ENCODE measurements at places on chromosomes 3 and 15.

GRCh38 chr3:61571516-61572336 lies 10.4 kb downstream of the PTPRG start:
- DNase-seq = no peak

DNA sequence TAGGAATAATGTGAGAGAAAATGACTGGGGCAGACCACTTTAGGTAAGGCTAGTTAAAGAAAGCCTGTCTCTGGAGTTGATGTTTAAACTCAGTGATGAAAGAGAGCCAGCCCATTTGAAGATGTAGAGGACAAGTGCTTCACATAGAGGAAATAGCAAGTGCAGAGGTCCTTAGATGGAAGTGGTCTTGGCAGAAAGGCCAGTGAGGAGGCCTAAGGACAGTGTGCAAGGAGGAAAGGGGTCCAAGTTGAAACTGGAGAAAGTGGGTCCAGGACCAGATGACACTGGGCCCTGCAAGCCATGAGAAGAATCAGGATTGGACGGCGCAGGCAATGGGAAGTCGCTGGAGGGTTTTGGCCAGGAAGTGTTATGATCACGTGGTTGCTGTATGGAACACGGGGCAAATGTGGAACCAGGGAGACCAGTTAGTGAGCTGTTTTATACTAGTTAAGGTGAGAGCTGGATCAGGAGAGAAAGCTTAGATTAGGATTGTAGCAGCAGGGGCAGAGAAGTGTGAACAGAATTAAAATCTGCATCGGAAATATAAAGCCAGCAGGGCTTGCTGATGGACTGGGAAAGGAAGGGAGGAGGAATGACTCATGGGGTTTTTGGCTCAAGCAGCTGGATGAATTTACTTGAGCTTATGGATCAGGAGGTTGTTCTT lies 48.0 kb upstream of the SCAANT1 start:
- no peak for DNase-seq

- no peak for DNase-seq
Observed at GRCh38 chr3:140308535-140308934, 369.3 kb upstream of the TRIM42 start.

- no peak for DNase-seq
Observed at GRCh38 chr3:70829092-70829491, 516.7 kb upstream of the MDFIC2 start.

DNA sequence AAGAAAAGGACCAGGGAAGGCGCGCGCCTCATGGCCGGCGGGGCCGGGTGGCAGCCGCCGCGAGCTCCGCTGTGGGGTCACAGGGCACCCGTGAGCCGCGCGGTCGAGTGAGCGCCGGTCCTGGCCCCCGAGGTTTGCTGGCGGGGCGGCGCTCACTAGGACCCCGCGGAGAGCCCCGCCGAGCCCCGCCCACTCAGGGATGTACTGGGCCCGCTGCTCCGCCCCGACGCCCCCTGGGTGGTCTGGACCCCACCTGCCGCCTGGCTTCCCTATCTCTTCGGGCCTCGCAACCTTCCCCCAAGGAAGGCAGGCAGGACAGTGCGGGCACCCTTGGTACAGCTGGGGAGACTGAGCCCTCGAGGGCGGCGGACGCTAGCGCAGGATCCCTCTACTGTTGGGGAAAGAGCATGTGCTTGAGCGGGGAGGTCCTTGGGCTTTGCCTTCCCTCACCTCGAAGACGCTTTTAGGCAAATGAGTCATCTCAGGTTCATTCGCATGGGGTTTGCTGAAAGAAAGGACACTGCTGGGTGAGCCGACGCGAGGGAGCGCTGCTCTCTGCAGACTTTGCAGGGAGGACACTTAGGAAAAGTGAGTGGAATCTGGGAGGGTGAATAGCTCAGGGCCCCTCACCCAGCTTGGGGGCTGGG lies at the start of gene CHRNB4:
CHRNB4 (minus strand) TSS at position 109 of the 647 bp plus-strand sequence; CDS start at position 32, 77 bp downstream.
- no peak for DNase-seq

GRCh38 chr3:100811779-100812507 lies 102.6 kb downstream of the TFG start:
- no peak for DNase-seq

Measured in NCI-H187 (cell line).